ENCODE measurements at places on chromosomes 16 and 17.

GRCh38 chr16:54546521-54546920 lies 259.9 kb upstream of the IRX3 start:
- DNase-seq: no peak

GRCh38 chr16:54875443-54875842 lies 55.2 kb upstream of the IRX5 start:
- no peak for DNase-seq

GRCh38 chr16:12833926-12834325 lies 30.2 kb upstream of the CPPED1 start:
- no peak for DNase-seq

DNA sequence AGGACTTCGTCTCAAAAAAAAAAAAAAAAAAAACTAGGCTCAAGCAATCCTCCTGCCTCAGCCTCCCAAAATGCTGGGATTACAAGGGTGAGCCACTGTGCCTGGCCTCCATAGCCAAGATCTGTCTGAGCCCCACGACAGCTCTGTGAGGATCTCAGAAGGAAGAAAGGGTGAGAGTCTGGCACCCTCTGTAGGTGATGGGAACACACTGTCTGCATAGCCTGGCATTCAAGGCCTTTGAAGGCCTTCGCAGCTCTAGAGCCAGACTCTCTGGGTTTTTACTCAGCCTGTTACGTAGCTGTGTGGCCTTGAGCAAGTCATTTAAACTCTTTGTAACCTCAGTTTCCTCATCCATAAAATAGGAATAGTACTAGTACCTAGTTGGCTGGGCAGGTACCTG lies 6.3 kb upstream of the XPO6 start:
- DNase-seq: no peak

DNA sequence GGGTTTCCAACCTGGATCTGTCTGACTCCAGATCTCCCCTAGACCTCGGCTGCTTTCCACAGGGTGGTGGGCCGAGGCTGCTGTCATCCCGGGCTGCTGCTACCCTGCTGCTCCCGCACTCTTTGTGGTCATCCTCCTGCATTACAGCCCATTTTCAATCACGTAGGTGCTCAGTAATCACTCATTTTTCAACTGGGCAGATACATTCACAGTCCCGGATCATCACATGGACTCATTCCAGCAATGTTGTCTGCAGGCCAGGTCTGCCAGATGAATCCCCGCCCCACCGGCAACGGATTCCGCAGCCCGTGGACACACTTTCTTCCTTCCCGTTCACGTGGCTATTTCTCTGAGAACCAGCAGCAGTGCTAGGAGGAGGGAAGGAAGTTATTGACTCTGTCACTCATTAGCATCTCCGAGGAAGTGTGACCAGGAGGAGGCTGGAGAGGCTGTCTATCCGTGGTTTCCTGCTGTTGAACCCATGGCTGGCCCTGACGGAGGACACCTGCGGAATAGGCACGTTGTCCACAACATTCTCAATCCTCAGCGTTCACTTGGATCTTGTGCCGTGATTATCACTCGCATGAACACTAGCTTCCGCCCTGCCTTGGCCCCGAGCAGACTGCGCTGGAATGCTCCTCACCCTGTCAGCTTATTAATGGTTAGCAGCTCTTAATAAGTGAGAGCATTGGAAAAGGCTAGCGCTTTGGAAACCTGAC lies 14.7 kb upstream of the ZCCHC14 start:
- no peak for DNase-seq

DNA sequence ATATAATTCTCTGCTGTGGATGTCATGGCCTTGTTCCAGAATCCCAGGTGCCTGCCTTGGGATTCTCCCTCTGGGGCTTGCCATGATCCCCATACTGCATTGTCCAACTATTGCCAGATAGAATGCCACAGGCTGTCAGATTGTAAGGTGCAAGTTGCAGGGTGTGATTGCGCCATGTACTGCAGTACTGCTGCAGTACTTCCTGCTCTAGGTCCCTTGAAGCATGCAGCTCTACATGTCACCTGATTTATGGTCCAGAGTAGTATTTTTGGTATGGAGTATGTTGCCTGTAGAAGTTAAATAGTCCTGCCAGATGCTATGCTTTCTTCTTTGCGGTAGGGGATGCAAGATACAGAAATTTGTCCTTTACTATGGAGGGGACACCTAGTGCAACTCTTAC lies 7.0 kb upstream of the SLFN5 start:
- DNase-seq: no peak

- DNase-seq: no peak
Observed at GRCh38 chr17:7039832-7040231, 4.0 kb downstream of the SLC16A13 start.

DNA sequence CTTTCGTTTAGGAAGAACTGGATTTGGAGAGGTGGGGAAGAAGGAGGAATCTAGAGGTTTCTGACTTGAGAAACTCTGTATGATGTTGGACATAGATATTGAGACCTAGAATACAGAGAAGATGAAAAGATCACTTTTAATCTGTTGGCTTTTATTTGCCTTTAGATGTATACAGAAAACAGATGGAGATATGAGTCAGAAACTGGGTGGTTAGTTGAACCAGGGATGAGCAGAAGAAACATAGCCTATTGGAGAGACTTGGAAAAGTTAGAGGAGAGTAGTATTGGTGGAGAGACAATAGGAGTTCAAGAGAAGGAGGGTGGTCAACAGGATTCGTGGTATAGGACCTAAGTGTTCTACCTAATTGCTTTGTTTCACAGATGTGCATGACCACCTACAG lies 5.1 kb downstream of the PHAF1 start:
- DNase-seq: no peak

DNA sequence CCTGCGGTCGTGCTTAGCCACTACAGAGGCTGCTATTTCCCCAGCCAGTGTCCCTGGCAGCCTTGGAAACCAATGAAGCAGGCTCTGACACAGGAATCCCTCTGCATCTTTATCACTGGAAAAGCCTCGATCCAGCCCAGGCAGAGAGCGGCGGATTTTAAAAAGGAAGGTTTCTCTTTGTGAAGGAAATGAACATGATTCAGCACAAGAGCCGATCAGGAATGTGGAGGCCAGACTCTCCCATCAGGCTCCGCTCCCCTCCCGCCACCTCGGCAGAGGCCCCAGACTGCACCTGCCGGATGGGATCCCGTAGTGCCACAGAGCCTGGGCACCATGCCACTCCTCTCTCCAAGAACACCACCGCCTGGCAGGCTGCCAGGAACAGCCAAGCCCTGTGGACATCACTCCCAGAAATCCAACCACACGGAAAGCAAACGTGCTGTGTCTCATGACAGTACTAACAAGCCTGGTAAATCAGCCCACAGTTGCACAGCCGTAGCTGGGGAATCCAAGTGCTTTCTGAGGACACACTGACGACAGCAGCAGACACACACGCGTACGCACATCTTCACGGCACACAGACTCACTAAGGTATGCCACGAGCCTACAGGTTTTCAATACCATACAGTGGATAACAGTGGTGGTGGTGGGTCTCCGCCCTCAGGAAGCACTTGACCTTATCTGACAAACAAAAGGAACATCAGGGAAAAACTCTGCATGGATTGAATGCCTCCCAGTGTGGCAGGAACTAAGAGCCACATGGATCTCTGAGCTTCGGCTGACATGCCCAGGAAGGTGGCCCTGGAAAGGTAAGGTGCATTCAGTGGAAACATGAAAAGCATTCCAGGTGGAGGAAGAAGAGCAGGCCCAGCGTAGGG lies 5.4 kb downstream of the LRRC75A start:
- DNase-seq: peak; percentile 95

GRCh38 chr16:26598998-26599784 lies 467.5 kb upstream of the C16orf82 start:
- no peak for DNase-seq

DNA sequence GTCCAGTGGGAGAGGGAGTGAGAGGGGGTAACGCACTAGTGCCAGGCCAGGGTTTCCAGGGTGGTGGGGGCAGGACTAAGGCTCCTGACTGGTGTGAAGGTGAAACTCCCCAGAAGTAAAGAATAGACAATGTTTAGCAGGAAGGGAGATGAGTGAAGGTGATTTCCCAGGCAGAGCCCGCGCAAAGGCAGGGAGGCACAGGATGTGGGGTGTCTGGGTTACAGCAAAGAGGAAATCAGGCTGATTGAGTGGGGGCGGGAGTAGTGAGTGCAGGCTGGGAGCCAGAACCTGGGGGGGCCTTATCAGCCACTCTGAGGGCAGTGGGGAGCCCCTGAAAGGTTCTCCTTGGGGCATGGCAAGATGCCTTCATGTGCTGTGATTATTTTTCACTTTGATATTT lies 167.5 kb downstream of the UTP18 start:
- no peak for DNase-seq

DNA sequence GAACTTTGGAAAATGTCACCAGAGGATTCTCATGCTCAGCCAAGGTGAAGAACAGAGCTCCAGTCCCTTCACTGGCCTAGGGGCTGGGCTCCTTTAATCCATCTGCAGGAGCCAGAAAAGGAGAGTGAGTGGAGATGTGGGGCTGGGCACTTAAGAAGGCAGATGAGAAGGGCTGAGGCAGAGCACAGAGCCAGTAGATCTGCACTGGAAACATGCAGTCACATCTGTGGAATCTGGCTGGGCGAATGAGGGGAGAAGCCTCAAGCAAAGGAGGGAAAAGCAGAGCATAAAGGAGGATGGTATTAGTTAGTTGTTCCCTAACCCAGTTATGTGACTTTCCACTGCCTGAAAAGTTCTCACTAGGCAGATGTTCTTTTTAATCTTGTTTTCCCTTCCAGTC lies 50.4 kb upstream of the BCAR1 start:
- DNase-seq: no peak
